Cortex of kidney (tissue), 1 donor: ENCODE measurements at places on chromosomes 3 and 15.

DNA sequence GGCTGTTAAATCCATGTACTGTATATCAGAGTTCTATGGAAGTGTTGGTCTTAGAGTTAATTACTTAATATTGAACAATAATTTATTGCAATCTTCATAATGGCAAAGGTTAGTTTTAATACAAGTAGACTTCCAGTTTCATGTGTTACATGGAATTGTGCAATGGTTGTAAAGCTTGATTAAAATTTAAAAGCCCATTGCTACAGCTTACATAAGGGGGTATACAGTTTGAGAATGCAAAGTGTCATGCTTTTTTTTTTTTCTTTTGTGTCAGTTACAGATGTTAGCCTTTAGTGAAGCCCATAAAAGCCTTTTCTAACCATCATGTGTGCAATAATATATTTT lies 22.0 kb downstream of the CNOT10 start:
- no peak for DNase-seq

DNA sequence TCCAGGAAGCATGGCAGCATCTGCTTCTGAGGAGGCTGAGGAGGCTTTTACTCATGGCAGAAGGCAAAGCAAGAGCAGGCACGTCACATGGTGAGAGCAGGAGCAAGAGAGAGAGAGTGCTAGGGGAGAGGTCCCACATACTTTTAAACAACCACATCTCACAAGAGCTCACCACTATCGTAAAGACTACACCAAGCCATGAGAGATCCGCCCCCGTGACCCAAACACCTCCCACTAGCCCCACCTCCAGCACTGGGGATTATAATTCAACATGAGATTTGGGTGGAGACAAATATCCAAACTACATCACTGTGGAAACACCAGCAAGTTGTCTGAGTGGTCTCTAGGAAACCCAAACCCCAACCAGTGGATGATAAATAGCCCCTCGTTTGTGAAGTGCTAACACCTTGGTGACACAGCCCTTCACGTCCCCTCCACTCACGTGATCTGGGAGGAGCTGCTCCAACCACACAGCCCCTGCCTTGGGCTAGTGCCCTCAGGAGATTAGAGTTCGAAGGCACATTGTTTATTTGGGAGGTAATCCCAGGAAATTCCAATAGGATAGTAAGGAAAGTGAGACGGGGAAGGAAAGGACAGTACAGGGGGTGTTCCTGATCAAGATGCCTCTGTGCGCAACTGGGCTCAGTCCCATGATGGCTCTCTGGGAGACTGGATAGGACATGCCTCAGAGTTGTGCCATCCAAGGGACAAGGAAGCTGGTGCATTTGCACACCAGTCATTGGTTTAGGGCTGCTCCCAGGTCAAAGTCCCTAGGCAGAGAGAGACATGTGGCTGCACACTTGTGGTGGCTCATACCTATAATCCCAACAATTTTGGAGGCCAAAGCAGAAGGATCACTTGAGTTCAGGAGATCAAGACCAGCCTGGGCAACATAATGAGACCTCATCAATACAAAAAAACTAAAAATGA lies 80.6 kb upstream of the CTNNB1 start:
- no peak for DNase-seq

DNA sequence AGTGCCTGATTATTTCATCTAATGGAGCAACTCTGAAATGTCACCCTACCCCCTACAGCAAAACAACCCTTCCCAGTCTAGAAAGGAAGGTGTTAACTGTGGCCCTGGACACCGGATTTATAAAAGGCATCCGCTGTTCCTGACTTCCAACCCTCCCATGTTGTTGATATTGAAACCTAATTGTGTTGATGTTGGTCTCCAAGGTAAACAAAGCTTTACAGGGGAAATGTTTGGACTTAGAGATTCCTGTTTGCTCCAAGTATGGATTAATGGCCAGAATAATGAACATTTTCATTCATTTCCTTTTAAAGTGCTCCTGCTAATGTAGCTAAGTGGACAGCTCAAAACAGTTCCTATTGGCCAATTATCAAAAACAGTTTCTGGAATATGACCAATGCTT lies 19.4 kb upstream of the LMCD1 start:
- DNase-seq, result no peak

DNA sequence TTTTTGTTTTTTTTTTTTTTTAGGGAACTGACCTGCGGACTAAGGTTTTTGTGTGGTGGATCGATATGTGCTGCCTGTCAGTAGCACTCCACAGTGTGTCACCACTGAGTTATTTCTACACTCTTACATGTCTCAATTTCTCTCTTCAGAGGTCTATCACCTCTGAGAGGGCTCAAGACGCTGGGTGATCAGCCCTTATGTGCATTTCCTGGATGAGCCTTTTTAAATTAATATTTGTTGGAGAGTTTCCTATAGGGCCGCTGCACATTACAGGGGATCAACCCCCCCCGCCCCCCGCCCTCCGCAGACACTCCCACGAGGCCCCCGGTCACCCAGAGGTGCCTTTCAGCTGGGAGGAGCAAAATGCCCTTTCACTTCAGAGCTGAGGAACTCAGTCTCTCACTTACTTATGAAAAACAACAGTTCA lies 34.5 kb upstream of the AP4E1 start:
- no peak for DNase-seq

DNA sequence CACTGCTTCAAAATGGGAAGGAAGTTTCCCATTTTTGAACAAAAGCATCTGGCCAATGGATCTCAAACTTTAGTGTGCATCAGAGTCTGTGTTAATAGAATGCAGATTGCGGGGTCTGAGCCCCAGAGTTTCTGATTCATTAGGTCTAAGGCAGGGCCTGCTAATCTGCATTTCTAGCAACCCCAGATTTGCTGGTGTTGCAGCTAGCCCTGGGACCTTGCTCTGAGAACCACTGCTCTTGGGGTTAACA lies 30.7 kb upstream of the USP3 start:
- DNase-seq, result no peak

GRCh38 chr3:196920733-196921132 lies 21.6 kb downstream of the NCBP2 start:
- no peak for DNase-seq

GRCh38 chr3:188683032-188683521 lies 488.7 kb upstream of the TPRG1 start:
- DNase-seq, result no peak

DNA sequence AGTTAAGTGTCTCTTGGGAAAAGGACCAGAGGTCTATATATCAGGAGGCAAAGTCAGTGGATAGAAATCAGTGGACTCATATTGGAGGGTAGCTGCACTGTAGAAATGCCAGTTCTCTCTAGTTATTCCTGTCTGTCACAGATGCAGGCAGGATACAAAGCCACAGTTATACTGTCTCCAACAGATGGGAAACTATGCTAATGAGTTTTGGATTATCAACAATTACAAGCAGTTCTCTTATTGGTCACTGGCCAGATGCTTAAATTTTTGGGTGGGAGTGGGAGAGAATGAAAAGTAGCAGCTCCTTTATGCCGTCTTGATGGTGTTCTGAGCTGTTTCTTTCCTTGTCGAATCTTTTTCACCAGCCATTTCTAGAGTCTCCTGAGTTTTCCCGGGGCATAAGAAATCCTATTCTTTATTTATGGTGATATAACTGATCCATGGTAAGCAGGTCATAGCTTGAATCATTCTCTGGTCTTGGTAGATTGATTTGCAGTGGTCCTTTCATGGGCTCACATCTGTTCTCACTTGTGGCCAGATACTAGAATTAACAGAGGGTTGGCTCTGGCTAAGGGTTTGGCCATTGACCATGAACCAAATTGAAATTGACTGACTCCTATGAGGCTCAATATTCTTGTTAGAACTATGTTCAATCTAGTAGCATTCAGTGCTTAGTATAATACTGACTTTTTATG lies 44.6 kb upstream of the RBMS3 start:
- no peak for DNase-seq

GRCh38 chr3:197559651-197560050 lies 3.9 kb upstream of the BDH1 start:
- DNase-seq, result no peak

DNA sequence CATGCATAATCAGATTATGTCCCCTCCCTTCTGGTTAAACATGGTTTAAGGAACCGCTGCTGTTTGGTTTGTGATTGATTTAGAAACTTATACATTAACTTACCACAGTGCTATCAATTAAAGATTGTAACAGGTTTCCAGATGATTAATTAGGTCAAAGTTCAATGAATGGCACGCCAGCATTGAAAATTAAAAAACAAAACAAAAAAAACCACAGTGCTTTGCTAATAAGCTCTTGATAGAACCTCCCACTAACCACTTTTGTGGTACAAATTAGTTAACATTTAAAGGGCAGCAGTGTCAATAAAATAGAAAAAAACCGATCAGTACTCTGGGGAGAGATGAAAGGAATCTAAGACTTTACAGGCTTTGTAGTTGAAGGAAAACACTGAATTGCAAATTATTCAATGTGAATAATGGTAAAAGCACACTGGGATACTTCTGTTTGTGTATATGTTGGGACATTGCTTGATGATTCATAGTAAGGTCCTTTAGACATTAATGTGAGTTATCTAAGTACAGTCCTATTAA lies 7.6 kb upstream of the C3orf38 start:
- DNase-seq, result no peak

GRCh38 chr15:66848116-66848515 lies 146.1 kb downstream of the SMAD6 start:
- DNase-seq, result no peak

DNA sequence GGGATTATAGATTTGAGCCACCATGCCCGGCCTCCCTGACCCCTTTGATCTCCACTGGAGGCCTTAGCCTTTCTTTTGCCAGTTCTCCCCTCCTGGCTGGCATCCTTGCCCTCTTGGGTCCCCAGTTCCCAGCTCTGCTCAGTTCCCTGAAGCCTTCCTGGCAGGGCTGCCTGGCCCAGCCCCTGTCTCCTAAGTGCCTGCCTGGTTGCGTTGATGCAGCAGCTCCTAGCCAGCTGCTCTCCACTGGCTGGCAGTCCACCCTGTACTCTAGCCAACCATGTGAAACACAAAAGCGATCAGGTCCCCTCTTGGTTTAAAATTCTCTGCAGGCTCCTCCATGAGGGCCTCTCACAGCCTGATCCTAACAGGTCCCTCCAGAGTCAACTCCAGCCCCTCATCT lies 184.7 kb downstream of the RAB11A start:
- DNase-seq, result no peak

DNA sequence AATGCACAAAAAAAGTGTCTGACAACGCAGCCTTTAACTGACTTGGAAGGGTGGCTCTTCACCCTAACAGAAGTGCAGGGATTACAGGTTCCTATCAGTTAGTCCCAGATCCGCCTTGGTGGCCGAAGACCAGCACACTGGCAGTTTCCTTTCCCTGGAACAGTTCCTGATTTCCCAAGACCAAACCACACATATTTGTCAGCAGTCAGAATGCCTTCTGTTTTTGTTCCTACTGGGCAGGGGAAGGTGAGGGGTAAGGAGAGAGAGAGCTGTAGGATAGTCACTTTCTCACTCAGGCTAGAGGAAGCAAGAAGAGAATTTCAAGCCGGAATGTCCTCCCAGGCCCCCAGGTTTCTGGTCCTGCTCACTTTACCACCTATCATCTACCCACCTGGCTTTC lies 9.2 kb downstream of the CXCR6 start:
- DNase-seq, result no peak

DNA sequence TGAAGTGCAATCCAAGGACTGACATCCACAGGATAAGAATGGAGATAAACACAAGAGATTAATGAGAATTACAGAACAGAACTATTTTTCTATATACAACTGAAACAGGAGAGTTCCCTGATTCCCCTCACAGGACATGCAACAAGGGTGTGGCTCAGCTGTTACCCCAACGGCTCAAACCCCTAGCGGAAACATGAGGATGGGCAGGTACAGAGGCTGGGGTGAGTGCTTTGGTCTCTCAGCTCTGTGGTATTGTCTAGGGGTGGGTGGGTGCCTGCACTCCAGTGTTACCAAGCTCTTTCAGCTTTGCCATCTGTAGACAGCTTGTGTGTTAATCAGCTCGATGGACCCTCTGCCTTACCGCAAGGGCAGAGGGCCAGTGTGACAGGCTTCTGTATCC lies 17.8 kb upstream of the LRIG1 start:
- DNase-seq, result no peak

GRCh38 chr3:33006571-33007286 lies 55.3 kb downstream of the CCR4 start:
- no peak for DNase-seq

DNA sequence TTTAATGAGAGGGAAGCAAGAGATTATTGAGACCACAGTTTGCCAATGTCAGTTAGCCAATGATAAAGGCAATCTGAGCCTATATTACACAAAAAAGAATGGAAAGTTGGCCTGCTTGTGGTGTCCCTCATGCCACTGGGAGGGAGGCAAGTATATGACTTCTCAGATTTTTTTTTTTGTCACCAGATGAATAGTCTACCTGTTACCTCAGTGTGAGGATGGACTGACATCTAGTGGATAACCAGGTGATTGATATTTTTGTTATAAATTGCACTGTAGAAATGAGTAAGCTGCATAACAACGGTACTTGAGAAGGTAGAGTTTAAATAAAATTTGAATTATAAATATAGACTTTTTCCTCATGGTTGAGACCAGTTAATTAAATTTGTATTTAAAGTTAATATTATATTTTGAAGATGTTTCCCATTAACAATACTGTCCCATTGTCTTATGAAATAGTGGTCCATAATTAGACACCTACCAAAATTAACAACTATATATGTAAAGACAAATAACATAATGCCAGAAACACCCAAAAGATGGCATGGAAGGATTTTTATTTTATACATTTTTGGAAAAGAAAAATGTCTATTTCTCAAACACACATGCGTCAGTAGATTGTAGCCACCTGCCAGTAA lies 237.8 kb upstream of the GADL1 start:
- DNase-seq, result no peak

- no peak for DNase-seq
Observed at GRCh38 chr3:146653978-146654377, 48.8 kb upstream of the PLSCR5 start.

DNA sequence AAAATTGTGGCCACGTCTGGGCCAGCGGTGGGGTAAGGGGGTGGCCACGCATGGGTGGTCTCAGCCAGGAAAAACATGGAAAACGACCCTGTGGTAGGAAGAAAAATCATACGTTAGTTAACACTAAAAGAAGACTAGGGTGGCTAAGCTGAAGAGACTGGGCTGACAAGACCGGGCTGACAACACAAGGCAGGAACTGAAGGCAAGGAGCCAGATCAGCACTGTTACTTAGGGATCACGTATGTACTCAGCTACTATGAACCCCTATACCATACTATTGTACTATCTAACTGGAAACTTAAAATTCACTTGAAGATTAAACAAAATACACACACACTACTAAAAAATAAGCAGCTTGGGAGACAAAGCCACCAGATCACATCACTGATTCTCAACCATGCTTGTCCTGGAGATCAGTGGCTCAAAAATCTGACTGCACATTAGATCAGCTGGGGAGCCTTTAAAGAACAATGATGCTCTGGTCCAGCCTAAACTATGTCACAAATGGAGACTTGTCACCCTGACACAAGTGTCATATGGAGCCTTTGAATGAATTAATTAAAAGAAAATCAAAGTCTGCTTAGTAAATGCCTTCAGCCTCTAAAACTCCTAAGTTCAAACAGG lies 442.2 kb downstream of the SHQ1 start:
- no peak for DNase-seq

- DNase-seq, result no peak
Observed at GRCh38 chr15:58805095-58805494, 34.0 kb downstream of the MINDY2 start.

- no peak for DNase-seq
Observed at GRCh38 chr3:68889328-68889727, 43.0 kb downstream of the TAFA4 start.

GRCh38 chr3:116423945-116424344 lies 21.3 kb downstream of the LSAMP start:
- no peak for DNase-seq
